Thyroid gland (tissue), 4 donors: ENCODE measurements at places on chromosomes 13 and 19. TPM values are rescaled to one million over a fixed set of nuclear protein-coding genes. Genes with fewer than 3 reads are reported as not detected.

Gene PLPP2
- 17.4 TPM for total RNA-seq

Gene ZNF626
- 48.0 TPM for total RNA-seq

Gene TICAM1
- 5.7 TPM for total RNA-seq

Gene CAPN12
- total RNA-seq = not detected

Gene TRAPPC2B
- 8.7 TPM for total RNA-seq

Gene UHRF1
- total RNA-seq = 0.11 TPM

Gene ATXN8OS
- not detected for total RNA-seq

Gene LILRA1
- total RNA-seq = not detected

Gene KLK15
- total RNA-seq = 1.8 TPM

Gene C1QTNF9
- not detected for total RNA-seq

Gene ZNF565
- 7.3 TPM for total RNA-seq

Gene PALM3
- 8.7 TPM for total RNA-seq

Gene PINLYP
- total RNA-seq = 12.5 TPM

Gene ATP4B
- not detected for total RNA-seq

Gene CYP2F1
- total RNA-seq = not detected

Gene KLF12
- 3.2 TPM for total RNA-seq

Gene TMEM221
- total RNA-seq = not detected

Gene CGB8
- not detected for total RNA-seq

Gene WDR62
- total RNA-seq = 1.8 TPM

Gene CCL25
- not detected for total RNA-seq

Gene ICAM3
- total RNA-seq = 6.0 TPM

Gene APOE
- total RNA-seq = 293 TPM

Gene SHISA2
- total RNA-seq = 67.0 TPM

Gene SIGLEC14
- total RNA-seq = 1.7 TPM

Gene RNF225
- not detected for total RNA-seq

Gene COL4A2
- total RNA-seq = 117 TPM

Gene ANGPTL8
- total RNA-seq = 3.4 TPM

Gene HSH2D
- total RNA-seq = 3.6 TPM

Gene MISP
- not detected for total RNA-seq

Gene NOTCH3
- total RNA-seq = 53.9 TPM

Gene FUT3
- not detected for total RNA-seq

Gene PSG4
- total RNA-seq = not detected

Gene MUC16
- 0.94 TPM for total RNA-seq

Gene NXNL1
- not detected for total RNA-seq

Gene VSIG10L
- 0.27 TPM for total RNA-seq

Gene COX7A1
- 32.3 TPM for total RNA-seq

Gene CERS1
- 0.56 TPM for total RNA-seq

Gene ZNF568
- 25.8 TPM for total RNA-seq

Gene CCDC169
- total RNA-seq = 4.0 TPM

Gene PCDH20
- total RNA-seq = 0.83 TPM

Gene ZNF541
- 0.56 TPM for total RNA-seq

Gene CABP5
- not detected for total RNA-seq

Gene CEACAM8
- not detected for total RNA-seq

Gene CNN1
- total RNA-seq = 10.2 TPM

Gene ERVV-1
- total RNA-seq = not detected

Gene GADD45GIP1
- total RNA-seq = 31.8 TPM
